GM12878 (cell line): ENCODE measurements at places on chromosomes 1 and 21. TPM values are rescaled to one million over a fixed set of nuclear protein-coding genes. Genes with fewer than 3 reads are reported as not detected.
A peak's percentile ranks its signal among the peaks of the same experiment; 100 is the strongest.

DNA sequence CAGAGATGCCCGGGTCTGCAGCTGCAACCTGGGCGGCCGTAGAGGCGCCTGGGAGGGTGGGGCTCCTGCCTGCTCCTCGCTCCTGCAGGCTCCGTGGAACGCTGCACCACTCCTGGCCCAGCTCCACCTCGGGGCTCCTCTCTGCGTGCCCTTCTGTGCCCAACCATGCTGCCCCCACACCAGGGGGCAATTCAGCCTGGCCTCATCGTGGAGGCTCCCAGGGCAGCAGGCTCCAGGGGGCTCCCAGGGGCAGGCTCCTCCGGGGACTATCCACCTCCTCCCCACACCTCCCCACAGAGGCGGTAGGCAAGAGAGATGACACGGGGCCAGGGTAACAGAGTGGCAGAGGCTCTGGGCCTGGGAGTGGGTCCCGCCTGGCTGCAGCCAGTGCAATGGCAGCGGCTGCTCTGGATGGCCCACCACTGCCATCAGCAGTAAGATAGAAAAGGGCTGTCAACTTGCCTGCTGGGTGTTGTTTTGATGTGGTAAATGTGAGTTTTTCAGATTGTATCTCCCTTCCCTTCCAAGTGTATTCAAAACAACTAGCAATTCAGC, 22.4 kb upstream of the LRRC8C start:
- H3K27ac ChIP-seq: no peak overlapping the region
- H3K36me3 ChIP-seq: no peaks in the 10 kb centered on the region
- no peaks in the 10 kb centered on the region; the same call in 1 of the 2 replicates for H3K27me3 ChIP-seq
- H3K4me3 ChIP-seq: no peak overlapping the region
- DNase-seq: no peak

- H3K4me3 ChIP-seq: no peak overlapping the region
- H3K27me3 ChIP-seq: no peaks in the 10 kb centered on the region
- H3K36me3 ChIP-seq: no peaks in the 10 kb centered on the region
- DNase-seq: no peak
- no peak overlapping the region for H3K27ac ChIP-seq
Observed at GRCh38 chr1:157734321-157734720, 33.8 kb upstream of the FCRL3 start.

GRCh38 chr1:151629278-151629677, 17.4 kb downstream of the SNX27 start:
- H3K27ac ChIP-seq: no peak overlapping the region
- no peaks in the 10 kb centered on the region for H3K4me1 ChIP-seq
- no peak for DNase-seq
- H3K27me3 ChIP-seq: no peaks in the 10 kb centered on the region
- H3K4me3 ChIP-seq: no peak overlapping the region

GRCh38 chr1:180278194-180278515, 48.1 kb downstream of the LHX4 start:
- no peak overlapping the region for H3K27ac ChIP-seq
- no peak for DNase-seq
- peaks cover 2% of the 10 kb centered on the region for H3K36me3 ChIP-seq
- no peaks in the 10 kb centered on the region; the same call in 1 of the 2 replicates for H3K4me1 ChIP-seq

DNA sequence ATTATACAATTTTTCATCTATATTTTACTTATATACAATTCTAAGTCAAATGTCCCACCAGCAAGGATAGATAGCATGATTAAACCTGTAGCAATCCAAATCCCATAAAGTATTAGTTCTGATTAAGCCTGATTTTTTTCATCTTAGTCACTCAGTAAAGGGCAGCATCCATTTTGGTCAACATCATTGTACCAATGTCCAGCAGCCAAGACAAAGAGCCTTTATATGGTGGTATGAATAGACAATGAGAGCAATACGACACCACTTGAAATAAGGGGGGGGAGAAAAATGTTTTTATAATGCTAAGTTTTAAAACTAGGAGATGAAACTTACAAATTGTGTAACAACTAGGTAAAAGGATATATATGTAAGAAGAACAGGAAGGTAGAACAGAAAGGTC, 7.4 kb downstream of the ZNF644 start:
- no peaks in the 10 kb centered on the region for H3K27me3 ChIP-seq
- no peak overlapping the region for H3K27ac ChIP-seq
- no peak overlapping the region for H3K4me3 ChIP-seq
- DNase-seq: no peak

DNA sequence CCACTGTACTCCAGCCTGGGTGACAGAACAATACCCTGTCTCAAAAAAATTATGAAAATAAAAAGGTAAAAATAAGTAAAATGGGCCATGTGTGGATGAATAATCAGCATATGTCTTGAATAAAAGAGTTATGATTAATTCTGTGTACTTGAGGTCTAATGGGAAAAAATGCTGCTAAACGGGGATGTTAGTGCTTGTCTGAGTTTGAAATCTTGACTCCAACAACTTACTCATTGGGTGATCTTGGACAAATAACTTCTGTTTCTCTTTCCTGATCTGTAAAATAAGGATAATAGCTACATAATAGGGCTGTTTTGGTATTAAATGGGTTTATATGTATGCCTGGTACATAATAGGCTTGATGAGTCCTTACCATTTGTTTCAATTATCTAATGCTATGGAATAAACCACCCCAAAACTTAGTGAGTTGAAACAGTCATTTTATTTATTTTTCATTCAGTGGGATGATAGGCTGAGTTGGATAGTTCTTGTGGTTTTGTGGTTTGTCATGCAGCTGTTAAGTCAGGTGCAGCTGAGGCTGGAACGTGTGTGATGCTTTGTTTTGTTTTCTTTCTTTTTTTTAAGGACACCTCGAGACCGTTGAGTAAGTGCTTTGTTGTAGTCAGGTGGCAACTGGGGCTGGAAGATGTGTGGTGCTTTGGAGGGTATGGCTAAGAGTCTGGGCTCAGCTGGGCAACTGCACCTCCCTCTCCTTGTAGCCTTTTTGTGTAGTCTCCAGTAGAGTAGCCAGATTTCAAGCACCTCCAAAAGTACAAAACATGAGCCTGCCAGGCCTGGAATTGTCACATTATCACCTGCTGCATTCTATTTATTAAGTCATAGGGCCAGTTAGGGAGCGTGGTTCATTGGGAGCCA, 4.9 kb downstream of the MDM4 start:
- no peaks in the 10 kb centered on the region for H3K27me3 ChIP-seq
- peak overlapping the region; percentile 53 for H3K4me3 ChIP-seq
- peaks cover 38% of the 10 kb centered on the region for H3K4me1 ChIP-seq
- DNase-seq: peak; percentile 82
- peaks cover 14% of the 10 kb centered on the region; the same call in 1 of the 2 replicates for H3K36me3 ChIP-seq
- peak overlapping the region; percentile 39 for H3K27ac ChIP-seq

GRCh38 chr1:151988405-151988923, 5.2 kb downstream of the S100A10 start:
- DNase-seq: no peak
- H3K27ac ChIP-seq: no peak overlapping the region
- H3K27me3 ChIP-seq: peaks cover 14% of the 10 kb centered on the region
- H3K4me3 ChIP-seq: no peak overlapping the region

DNA sequence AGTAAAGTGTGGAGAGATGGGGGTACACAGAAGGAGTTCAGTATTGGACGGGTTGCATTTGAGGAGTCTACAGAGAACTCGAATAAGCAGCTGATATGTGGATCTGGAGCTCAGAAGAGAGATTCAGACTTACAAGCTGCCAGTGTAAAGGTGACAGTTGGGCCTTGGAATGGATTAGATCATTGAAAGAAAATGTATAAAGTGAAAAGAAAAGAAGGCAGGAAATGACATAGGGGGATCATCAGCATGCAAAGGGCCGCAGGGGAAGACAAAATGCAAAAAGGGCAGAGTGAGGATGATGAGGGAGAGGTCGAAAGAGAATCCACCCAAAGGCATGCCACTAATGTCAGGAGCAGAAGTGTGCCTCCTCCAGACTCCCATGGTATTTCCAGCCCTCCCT, 273.3 kb downstream of the TNR start:
- no peak for DNase-seq
- H3K27ac ChIP-seq: no peak overlapping the region
- H3K27me3 ChIP-seq: peaks cover 2% of the 10 kb centered on the region; the same call in 1 of the 2 replicates
- H3K36me3 ChIP-seq: no peaks in the 10 kb centered on the region

DNA sequence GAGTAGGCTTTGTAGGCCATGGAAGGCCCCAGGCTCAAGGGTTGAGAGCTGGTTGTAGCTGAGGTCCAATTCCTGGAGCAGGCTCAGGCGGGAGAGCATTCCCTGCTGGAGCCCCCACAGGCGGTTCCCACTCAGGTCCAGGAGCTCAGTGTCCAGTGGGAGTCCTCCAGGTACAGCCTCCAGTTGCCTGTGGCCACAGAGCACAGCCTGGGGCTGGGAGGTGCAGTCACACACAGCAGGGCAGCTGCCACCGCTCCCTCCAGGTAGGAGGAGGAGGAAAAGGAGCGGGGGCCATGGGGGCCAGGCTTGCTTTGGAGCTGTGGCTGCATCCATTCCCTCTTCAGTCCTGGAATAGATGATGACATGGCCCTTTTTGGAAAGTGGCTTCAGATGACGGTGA, 2.8 kb downstream of the LINGO4 start:
- peaks cover 6% of the 10 kb centered on the region; the same call in 1 of the 2 replicates for H3K4me1 ChIP-seq
- no peak overlapping the region for H3K4me3 ChIP-seq
- H3K27ac ChIP-seq: no peak overlapping the region
- DNase-seq: no peak
- no peaks in the 10 kb centered on the region; the same call in 1 of the 2 replicates for H3K27me3 ChIP-seq

- H3K36me3 ChIP-seq: no peaks in the 10 kb centered on the region
- no peak overlapping the region for H3K27ac ChIP-seq
- H3K4me1 ChIP-seq: no peaks in the 10 kb centered on the region
- no peak overlapping the region for H3K4me3 ChIP-seq
- peaks cover 3% of the 10 kb centered on the region; the same call in 1 of the 2 replicates for H3K27me3 ChIP-seq
- DNase-seq: no peak
Observed at GRCh38 chr1:25204797-25205480, 27.4 kb downstream of the SYF2 start.

DNA sequence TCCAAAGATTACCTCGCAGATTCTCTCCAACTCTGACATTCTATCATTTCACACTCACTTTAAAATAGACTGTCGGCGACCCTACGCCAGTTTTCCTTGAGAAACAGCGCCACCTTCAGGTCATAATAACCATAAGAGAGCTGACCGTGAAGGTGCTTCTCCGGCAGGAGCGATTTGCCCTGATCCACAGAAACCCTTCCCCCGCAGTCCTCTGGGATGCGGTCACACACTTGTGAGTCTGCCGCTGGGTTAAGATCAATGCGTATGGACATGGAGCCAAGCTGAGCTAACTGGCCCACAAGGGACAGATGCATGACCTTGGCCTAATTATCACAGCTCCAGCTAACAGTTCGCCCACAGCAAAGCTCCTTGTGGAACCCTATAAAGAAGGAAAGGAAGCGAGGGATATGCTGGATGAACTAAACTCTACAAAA, 32.8 kb upstream of the IFNAR2 start:
- H3K4me1 ChIP-seq: peaks cover 9% of the 10 kb centered on the region; the same call in 1 of the 2 replicates
- H3K27ac ChIP-seq: no peak overlapping the region
- H3K36me3 ChIP-seq: no peaks in the 10 kb centered on the region
- DNase-seq: no peak
- no peak overlapping the region for H3K4me3 ChIP-seq

- H3K4me3 ChIP-seq: peak overlapping the region; percentile 83
- no peak overlapping the region for H3K27ac ChIP-seq
- H3K4me1 ChIP-seq: peaks cover 4% of the 10 kb centered on the region; the same call in 1 of the 2 replicates
- no peaks in the 10 kb centered on the region for H3K27me3 ChIP-seq
- no peak for DNase-seq
- no peaks in the 10 kb centered on the region for H3K36me3 ChIP-seq
Observed at GRCh38 chr1:70204600-70204999, 779 bp downstream of the LRRC40 start.

GRCh38 chr1:203148127-203148526, 20.6 kb downstream of the ADORA1 start:
- no peaks in the 10 kb centered on the region for H3K4me1 ChIP-seq
- H3K36me3 ChIP-seq: no peaks in the 10 kb centered on the region
- H3K27ac ChIP-seq: no peak overlapping the region

- DNase-seq: no peak
- 0 out of 2 replicates have a peak, but pooled peaks cover 3% of the 10 kb centered on the region for H3K4me1 ChIP-seq
- H3K27me3 ChIP-seq: no peaks in the 10 kb centered on the region
- no peak overlapping the region for H3K4me3 ChIP-seq
- no peak overlapping the region for H3K27ac ChIP-seq
Observed at GRCh38 chr1:225418059-225418458, 9.8 kb downstream of the LBR start.

DNA sequence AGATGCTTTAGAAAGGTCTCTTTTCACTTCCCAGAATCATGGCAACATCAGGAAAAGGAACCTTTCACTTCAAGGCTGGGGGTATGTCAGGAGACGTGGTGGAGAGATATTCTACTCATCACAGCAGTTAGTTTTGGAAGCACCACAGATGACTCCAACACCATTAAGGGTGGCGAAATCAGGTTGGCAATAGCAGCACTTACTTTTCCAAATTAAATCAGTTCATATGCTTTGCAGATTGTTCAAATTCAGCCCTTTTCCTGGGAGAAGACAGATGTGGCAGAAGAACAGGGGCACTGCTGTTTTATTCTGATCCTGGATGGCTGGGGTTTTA, 79.0 kb downstream of the RUNX1 start:
- no peak overlapping the region for H3K27ac ChIP-seq
- no peak overlapping the region for H3K4me3 ChIP-seq
- no peaks in the 10 kb centered on the region for H3K27me3 ChIP-seq

DNA sequence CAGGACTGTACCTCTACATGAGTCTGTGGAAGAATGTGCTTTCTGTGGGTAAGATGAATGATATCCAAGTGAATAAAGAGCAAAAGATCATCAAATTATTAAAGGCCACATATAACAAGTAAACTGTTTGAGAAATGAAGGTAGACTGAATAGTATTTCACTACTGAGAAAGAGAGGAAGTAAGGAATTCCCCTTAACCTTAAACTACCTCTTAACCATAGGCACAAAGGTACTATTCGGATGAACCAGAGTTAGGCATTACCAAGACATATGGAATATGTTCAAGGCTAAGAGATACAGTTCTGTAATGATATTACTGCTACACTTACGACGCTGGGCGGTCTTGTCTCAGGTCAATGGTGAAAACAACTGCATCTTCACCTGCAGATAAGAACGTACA, 25.5 kb downstream of the DCAF8 start:
- DNase-seq: no peak
- peaks cover 9% of the 10 kb centered on the region for H3K36me3 ChIP-seq
- H3K4me3 ChIP-seq: no peak overlapping the region
- no peaks in the 10 kb centered on the region for H3K27me3 ChIP-seq
- H3K4me1 ChIP-seq: peaks cover 4% of the 10 kb centered on the region; the same call in 1 of the 2 replicates
- H3K27ac ChIP-seq: peak overlapping the region; percentile 34

GRCh38 chr1:74343216-74343615, 108.0 kb downstream of the TNNI3K start:
- no peaks in the 10 kb centered on the region for H3K4me1 ChIP-seq
- H3K36me3 ChIP-seq: no peaks in the 10 kb centered on the region
- H3K4me3 ChIP-seq: no peak overlapping the region
- no peak for DNase-seq
- H3K27ac ChIP-seq: no peak overlapping the region

- H3K36me3 ChIP-seq: no peaks in the 10 kb centered on the region
- no peaks in the 10 kb centered on the region for H3K4me1 ChIP-seq
- no peak overlapping the region for H3K4me3 ChIP-seq
- H3K27me3 ChIP-seq: no peaks in the 10 kb centered on the region
- no peak overlapping the region for H3K27ac ChIP-seq
Observed at GRCh38 chr1:165580931-165581871, 37.4 kb downstream of the LRRC52 start.

Gene GJA4
- total RNA-seq: 0.13 and 0.18 TPM in 2 replicates

Gene PPFIA4
- 1.1 and 1.5 TPM in 2 replicates for total RNA-seq

Gene IQGAP3
- 10.5 and 11.3 TPM in 2 replicates for total RNA-seq

Gene NUP210L
- total RNA-seq: not detected in 2 replicates

Gene HPCA
- not detected in 2 replicates for total RNA-seq

Gene SHE
- 0.05 TPM in 2 replicates for total RNA-seq

Gene SGIP1
- not detected in 2 replicates for total RNA-seq

Gene CLEC20A
- total RNA-seq: not detected in 2 replicates

Gene DNAI4
- 0.46 and 0.77 TPM in 2 replicates for total RNA-seq

Gene S100B
- total RNA-seq: not detected in 2 replicates

Gene CRABP2
- 1.2 and 1.3 TPM in 2 replicates for total RNA-seq

Gene LENEP
- total RNA-seq: 0.40 and 0.64 TPM in 2 replicates

Gene VWA1
- 1.7 and 1.8 TPM in 2 replicates for total RNA-seq

Gene RUSC1
- 17.7 and 19.9 TPM in 2 replicates for total RNA-seq

Gene CYB5RL
- total RNA-seq: 8.7 and 11.2 TPM in 2 replicates

Gene CHD5
- total RNA-seq: 0.19 and 0.49 TPM in 2 replicates
